RWPE1 (cell line): ENCODE measurements at places on chromosomes 12 and 14.

DNA sequence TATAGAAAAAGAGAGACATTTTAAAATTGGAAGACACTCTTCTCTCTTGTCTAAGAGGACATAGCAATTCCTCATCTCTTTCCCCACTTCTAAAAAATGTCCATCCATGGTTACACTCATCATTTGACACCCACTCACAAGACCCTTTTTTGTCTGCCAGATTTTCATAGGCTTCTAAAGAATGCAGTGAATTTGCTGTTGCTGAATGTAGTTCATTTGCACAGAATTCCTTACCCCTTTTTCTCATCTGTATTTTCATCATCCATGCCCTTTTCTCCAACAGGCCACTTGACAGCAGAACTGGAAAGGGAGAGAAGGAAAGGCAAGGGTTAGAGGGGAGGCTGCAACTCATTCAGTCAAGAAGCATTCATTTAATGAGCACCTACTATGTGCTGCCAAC lies 128.0 kb downstream of the NUAK1 start:
- DNase-seq, result no peak

GRCh38 chr14:20440465-20440864 lies 4.5 kb upstream of the KLHL33 start:
- no peak for DNase-seq

GRCh38 chr12:122873540-122873939 lies 22.4 kb downstream of the VPS37B start:
- no peak for DNase-seq

GRCh38 chr12:89379148-89379838 lies 27.0 kb upstream of the DUSP6 start:
- DNase-seq, result no peak

DNA sequence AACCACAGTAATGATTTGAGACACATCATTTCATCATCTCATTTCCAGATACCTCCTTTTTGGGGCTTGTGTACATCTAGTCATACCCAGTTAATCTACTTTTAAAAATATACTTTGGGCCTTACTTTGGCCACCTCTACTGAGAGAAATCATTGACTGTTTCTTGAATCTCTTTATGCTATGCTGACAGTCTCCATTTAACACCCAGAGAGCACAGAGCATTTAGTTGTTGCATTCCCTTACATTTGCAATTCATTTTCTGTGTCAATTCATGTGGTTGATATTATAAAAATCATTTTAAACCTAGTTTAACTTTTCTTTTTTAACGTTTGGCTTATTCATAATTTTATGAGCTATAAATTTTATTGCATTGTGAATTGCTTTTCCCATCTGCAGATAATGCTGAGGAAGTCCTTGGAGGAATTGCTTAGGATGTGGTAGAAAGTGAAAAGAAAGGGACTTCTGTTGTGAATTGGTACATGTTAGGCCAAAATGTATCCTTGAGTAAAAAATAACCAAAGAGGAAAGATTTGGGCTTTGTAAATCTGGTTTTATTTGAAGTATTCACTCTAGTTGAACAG lies 17.0 kb upstream of the SLC15A5 start:
- no peak for DNase-seq

- DNase-seq, result no peak
Measured at GRCh38 chr12:94429633-94430032, 30.0 kb downstream of the CEP83 start.

GRCh38 chr12:52730793-52731192 lies 27.5 kb upstream of the KRT77 start:
- DNase-seq, result no peak

DNA sequence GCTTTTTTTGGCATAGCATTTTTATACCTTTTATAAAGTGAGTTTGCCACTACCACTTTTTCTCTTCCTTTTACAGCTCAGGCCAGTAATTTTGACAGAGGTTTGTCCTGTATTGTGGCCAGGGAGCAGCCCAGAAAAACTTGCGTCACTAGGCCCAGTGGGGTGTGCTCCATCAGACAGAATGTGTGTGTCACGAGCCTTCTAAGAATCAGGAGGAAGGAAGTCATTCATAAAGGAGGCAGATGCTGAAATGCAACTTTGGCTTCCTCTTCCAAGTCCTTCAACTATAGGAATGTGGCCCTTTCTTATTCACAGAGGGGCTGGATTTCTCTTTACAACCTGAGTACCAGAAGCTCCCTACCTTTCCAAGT lies 10.1 kb upstream of the RAB35 start:
- no peak for DNase-seq
